ENCODE measurements at places on chromosomes 1 and 21.

DNA sequence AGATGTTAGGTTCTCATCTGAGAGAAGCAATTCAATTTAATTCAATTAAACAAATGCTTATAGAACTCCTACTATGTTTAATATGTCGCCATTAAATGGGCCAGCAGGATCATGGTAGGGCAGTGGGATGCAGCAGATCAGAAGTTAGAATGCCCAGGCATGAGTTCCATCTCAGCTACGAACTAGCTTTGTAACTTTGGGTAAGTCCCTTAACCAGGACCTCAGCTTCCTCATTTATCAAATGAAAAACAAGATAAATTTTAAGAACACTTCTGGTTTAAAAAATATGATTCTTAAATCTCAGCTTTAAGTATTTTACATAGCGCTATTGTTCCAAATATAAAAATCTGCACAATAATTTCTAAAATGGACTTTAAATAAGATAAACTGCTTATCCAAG is 67.5 kb upstream of the GFI1 start:
- DNase-seq: no peak

GRCh38 chr1:156305215-156305614 is 6.1 kb upstream of the VHLL start:
- no peak for DNase-seq

DNA sequence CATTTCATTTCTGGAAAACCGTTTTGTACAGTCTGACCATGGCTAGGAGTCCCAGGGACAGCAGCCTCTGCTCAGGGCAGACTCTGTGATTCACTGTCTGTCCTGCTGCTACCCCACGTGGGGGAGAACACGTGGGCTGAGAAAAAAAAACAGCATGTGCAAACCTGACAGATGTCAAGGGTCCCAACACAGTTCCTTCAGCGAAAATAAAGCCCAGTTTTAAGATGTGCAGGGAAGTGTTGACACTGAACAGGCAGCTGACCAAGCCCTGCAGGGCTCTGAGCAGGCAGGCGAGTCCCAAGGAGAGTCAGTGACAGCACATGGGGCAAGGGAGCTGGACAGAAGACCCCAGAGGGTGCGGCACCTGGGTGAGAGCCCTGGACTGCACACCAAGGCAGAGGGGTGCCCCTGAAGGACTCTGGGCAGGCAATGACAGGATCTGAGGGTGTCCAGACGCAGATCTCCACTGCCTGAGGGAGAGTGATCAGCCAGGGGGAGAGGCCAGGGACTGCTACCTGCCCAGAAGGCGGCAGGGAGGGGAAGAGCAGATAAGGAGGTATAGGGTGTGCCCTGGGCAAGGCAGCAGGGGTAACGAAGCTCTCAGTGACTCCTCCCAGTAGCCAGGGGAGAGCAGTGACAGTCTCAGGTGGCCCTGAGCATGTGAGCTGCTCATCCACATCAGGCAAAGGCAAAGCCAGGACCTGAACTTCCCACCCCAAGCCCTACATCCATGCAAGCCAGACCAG is 5.1 kb upstream of the SPATC1L start:
- no peak for DNase-seq

- no peak for DNase-seq
These were observed 9.8 kb downstream of the FRRS1 start for GRCh38 chr1:99756598-99756997.

DNA sequence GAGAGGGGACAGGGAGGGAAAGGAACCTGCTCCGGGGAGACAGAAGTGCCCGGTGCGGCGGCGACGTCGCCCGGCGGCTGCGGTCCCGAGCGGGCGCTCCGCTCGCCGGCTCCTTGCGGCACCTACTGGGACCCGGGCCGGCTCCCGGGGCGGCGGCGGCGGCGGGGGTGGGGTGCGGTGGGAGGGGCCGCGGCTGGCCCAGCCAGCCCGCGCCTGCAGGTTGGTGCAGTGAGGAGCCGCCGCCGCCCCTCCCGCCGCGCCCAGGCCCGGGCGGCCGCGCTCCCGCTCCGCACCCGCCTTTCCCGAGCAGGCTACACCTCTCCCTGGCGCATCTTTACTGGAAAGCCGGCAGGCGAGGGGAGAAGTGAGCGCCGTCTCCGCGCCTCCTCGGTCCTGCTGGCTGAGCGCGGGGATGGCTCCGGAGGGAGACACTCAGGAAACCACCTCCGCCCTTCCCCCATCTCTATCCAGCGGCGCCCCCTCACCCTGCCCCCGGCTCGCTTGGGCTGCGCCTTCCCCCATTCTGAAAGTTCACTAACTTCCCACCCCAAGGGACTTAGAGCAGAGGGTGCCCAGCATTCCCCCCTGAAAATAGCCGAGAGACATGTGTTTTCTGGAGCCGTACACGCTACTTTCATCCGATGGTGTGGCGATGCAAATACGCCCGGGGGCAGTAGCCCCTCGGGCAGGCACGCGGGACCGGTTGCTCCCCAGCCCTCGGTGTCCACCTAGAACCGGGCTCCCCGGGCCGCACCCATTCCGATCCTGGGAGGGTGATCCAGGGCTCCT is at the start of gene PLD5:
Gene PLD5, minus strand, starts transcription at position 127 of the 789 bp plus-strand sequence.
- DNase-seq: peak; percentile 74

All from NCI-H69 (cell line).